AML-193 (cell line): ENCODE measurements at places on chromosomes 2 and 18.

- DNase-seq = no peak
These were observed 31.1 kb downstream of the SIGLEC15 start for GRCh38 chr18:45856531-45856930.

GRCh38 chr18:4264347-4264791 is 190.7 kb downstream of the DLGAP1 start:
- DNase-seq = no peak

GRCh38 chr18:3251249-3251962 is 3.8 kb downstream of the MYL12A start:
- no peak for DNase-seq

- no peak for DNase-seq
These were observed 721.8 kb downstream of the ERBB4 start for GRCh38 chr2:211816754-211817153.

DNA sequence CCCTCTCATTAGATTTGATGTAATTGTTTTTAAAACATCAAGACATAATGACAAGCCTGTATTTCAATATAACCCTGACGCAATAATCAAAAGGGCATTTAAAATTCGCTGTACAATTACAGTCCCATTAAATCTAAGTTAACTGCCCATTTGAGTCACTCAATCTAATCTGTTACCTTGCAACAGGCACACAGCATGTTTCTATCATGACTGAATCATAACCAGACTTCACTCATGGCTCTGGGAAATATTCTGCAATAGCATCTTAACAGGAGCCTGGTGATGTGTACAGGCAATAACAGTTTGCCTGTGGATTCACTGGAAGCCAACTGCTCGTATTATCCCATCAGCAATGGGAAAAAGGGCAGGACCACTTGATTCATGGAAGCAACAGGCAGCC is 142.3 kb upstream of the NCKAP5 start:
- no peak for DNase-seq

DNA sequence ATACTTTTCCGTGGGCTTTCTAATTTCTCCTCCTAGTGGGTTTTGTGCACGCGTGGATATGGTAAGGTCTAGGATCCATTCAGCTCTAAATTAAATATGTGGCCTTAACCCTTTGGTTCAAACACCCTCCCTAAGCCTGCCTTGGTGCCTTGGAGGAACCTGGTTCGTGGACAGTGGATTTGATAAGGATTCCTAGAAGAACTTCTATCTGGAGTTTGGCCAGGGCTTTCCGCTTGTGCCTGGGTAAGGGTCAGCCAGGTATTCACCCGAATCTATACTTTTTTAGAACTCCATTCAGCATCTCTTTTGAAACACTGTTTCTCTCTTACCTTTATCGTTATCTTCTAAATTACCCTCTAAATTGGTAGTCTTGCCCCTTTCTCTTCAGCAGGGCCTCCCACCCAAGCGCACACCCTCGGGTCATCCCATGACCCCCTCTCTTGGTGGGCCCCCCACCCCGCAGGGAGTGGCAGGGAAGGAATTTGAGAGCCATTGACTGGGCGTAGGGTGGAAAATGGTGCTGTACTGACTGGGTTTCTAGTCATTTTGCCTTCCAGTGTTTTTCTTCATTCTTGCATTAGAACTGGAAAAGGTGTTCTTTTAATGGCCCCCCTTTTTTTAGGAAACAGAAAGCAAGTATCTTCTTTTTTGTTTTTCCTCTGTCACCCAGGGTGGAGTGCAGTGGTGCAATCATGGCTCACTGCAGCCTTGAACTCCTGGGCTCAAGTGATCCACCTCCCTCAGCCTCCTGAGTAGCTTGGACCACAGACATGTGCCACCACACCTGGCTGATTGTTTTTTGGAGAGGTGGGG is 1.8 kb downstream of the SOCS6 start:
- DNase-seq = no peak
